Activated naive CD4-positive, alpha-beta T cell treated with anti-CD3 and anti-CD28 coated beads, Interleukin-2, amount 10 ng/mL, durations not matched to agents 7 days and 5 days (primary cell): ENCODE measurements at places on chromosomes 2 and 18.

- DNase-seq: no peak
Observed at GRCh38 chr2:175017618-175018414, 12.6 kb upstream of the CHN1 start.

- DNase-seq: no peak
Observed at GRCh38 chr2:130853391-130853790, 16.7 kb downstream of the ARHGEF4 start.

DNA sequence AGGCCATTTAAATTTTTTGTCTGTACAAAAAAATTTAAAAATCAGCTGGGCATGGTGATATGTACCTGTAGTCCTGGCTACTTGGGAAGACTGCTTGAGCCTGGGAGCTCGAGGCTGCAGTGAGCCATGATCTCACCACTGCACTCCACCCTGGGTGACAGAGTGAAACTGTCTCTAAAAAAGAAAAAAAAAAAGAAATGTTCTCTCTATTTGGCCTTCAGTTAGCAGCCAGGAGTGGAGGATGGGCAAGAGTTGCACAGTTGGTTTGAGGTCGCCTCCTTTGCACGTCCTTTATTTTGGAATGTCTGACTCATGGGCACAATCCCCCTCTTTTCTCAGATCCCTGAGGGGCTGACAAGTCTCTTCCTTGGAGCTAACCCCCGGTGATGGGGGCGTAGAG, 26.3 kb downstream of the ITM2C start:
- peak; percentile 8 for DNase-seq

DNA sequence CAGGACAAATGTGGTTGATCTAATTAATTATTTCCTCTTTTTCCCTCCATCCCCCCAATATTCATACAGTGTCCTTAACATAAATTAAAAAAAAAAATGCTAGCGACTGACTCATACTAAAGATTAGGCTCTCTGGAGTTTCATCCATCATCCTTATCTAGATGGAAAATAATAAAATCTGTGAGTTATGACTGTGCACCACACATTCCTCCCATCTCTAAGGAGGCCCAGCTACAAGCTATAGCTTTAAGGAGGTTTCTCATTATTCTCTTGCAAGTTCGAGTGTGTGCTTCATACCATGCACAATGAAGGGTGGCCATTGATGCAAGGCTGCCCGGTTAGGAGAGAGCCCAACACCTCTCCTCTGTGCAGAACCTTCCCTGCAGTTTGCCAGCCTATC, 77.3 kb downstream of the XDH start:
- DNase-seq: no peak

GRCh38 chr18:78507217-78507616, 472.4 kb upstream of the SALL3 start:
- DNase-seq: no peak

DNA sequence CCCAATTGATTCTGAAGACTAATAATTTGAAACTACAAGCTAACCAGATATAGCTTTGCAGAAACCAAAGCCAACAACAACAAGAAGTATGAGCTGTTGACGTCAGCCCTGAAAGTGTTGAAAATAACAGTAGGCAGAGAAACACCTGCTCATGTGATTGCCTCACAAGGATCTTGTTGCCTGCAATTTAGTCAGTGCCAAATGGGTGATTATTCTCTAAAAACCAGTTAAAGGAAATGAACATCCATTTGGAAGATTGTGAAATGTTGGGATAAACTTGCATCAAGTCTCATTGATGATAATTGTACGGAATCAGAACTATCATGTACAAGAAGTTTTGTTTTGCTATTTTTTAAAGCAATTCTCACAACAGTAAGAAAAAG, 2.8 kb downstream of the CYTIP start:
- peak; percentile 55 for DNase-seq

DNA sequence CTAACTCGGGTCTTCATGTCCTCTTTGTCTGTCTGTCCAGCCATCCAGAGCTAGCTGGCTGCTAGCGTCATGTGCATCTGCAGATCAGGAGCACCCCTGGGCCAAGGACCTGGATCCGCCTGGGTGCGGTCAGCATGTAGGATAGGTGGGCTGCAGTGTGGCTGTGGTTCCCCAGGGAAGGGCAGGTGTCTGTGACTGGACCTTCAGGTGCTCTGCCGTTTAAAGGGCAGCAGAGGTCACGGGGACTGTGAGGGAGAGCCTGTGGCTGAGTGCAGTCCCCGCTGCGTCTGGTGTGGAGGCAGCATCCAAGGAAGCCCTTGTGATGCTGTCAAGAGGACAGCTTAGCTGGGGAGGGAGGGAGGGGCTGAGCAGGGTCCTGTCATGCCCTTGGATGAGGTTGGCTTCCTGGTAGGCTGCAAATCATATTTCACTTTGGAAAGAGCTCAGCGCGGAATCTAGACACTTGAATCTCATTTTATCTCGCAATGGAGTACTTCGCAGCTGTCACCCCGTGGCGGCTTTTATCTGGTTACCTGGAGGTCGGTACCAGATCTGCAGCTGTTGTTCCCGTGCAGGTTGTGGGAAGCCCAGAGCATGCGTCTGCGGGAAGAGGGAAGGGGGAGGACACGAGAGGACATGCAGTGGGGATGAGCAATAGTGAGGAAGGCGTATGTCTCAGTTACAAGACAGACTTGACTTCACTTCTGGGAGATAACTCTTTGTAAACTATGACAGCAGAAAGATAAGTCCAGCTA, 5.9 kb upstream of the RALB start:
- DNase-seq: no peak

- DNase-seq: no peak
Observed at GRCh38 chr2:150532879-150533278, 45.4 kb upstream of the RND3 start.

DNA sequence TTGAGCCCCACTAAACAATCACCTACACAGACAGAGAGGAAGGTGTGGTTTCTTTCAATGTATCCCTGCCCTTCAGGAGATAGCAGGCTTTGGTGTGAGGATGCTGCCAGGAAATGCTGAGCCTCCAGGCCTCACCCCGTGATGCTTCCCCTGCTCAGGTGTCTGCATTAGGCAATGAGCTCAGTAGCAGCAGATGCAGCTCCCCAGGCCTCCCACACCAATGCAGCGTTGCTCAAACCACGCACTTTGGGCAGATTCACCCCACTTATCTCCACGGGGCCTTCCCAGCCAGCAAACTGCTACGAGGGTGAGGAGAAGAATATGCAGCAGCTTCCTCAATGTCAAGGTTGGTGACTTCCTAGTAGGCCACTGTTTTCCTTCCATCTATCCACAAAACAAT, 229.3 kb upstream of the PXDN start:
- no peak for DNase-seq

- no peak for DNase-seq
Observed at GRCh38 chr18:7002107-7002506, 115.5 kb downstream of the LAMA1 start.

DNA sequence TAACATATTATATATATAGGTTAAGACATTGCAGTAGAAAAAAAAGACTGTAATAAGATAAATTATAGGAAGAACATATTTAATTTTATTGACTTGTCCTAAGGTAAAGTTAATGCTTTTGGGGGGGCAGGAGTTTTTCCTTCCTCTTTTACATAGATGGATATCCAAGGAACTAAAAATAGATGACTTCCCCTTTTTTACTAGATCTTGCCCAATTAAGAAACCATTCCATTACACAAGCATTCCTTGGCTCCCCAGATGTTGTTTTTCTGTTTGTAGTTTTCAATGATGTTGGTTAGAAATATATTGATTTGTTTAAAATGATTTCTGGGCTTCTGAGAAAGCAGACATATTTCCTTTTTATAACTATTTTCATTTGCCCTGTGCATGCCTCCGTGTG, 22.4 kb upstream of the PMAIP1 start:
- DNase-seq: no peak

DNA sequence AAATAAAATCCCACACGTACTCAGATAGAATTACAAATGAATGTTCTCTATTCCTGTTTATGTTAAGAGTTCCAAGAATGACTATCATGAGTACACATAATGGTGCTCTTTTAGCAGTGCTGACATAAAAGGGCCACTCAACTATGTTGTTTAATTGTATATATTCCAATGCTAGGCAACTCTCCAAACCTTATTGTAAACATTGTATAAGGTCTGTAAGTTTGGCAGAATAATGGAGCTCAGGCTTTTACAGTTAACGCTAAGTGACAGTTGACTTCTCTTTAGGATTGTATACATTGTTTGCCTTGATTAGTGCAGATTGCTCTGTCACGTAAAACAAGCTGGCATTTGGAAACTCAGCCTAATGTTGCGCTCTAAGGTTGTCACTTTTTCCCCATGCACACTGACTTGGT, 20.8 kb downstream of the RBMS1 start:
- no peak for DNase-seq

GRCh38 chr2:143688248-143688647, 559.0 kb downstream of the ARHGAP15 start:
- DNase-seq: no peak

- no peak for DNase-seq
Observed at GRCh38 chr2:47833516-47833968, 50.6 kb downstream of the MSH6 start.

DNA sequence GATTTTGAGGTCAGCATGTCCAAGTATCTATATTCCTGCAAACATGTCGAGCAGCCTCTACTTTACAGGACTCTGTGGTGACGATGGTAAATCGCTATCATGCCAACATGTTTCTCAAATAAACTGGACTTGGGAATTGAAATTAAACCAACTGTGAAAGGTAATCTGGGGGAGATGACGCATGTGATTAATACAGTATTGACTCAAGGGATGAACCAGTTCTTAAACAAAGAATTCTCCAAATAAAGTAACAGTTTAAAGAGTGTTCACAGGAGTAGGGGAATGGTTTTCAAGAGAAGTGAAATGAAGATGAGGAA, 54.3 kb downstream of the THUMPD2 start:
- DNase-seq: no peak

DNA sequence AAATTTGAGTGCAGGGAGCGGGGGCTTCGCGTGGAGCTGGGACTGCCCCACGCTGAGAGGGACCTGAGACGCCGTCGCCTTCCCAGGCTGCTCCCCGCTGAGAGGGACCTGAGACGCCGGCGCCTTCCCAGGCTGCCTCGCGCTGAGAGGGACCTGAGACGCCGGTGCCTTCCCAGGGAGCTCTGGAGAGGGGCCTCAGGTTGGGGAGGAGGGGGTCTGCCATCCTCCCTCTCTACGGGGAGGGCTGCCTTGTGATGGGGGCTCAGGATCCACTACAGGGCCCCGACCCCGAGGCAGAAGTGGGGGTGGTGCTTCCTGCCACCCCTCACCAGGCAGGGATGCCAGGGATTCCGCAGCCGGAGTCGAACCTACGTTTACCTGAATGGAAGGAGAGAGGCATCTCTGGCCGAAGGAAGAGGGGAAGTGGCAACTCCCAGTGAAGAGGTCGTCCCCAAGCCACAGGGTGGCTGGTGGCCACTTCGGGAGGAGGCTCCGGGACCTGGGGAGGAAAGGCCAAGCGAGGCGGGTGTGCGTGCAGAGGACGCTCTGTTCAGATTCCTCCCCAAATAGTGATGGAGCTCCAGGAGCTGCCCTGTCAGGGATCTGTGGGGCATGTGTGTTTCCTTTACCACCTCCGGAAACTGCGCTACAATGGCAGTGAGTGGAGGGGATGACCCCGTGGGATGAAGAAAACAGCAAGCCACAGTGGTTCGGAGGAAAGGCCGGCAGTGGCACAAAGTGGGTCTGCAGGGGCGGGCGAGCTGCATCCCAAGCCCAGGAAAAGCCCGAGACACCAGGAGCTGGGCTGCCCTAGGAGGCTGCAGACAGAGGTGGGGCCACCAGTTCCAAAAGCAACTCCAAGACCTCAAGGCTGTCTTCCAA, 108.2 kb upstream of the CTDP1 start:
- DNase-seq: peak; percentile 2

- DNase-seq: no peak
Observed at GRCh38 chr2:162343492-162343823, 474 bp upstream of the GCA start.

DNA sequence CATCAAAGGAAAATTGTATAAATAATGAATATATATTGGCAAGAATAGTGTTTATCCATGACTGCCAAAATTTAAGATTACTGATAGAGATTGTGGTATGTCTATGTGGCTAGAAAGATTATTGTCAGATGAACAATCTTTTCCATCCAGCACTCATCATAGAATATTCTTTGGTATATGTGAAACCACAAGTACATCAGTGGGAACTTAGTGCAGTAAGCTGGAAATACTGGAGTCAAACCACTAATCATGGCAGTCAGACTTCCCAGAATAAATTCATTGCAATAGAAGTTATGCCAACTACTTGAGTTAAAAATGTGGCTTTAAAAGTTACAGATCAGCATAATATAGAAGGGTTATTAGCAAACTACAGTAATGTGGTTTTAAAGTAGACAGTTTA, 310.3 kb downstream of the GULP1 start:
- no peak for DNase-seq

DNA sequence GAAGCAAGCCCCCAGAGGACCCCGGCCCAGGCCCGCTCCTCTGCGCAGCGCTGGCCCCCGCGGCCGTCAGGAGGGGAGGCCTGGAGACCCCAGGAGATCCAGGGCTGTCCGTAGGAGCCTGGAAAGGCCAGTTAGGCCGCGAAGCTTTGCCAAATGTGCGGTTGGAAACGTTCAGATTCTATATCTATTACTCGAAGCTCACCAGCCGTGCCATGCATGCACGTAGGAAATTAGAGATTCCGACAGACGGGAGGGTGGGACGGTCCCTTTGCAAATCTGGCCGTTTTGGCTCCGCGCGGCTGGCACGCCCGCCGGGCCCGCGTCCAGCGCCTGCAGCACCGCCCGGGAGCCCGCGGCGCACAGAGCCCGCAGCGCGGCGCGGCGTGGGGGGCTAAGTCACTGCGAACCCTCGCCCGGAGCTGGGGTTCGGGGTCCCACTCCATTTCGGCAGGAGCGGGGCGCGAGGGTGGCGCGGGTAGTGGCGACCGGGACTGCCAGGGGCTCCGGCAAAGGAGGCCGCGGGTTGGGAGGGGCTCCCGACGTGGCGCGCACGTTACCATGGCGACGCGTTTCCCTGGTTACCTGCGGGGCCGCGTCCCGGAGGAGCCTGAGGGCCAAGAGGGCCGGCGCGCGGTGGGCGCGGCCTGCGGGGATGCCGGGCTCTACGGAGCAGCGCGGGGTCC, 488.6 kb upstream of the SMIM21 start:
- DNase-seq: no peak

DNA sequence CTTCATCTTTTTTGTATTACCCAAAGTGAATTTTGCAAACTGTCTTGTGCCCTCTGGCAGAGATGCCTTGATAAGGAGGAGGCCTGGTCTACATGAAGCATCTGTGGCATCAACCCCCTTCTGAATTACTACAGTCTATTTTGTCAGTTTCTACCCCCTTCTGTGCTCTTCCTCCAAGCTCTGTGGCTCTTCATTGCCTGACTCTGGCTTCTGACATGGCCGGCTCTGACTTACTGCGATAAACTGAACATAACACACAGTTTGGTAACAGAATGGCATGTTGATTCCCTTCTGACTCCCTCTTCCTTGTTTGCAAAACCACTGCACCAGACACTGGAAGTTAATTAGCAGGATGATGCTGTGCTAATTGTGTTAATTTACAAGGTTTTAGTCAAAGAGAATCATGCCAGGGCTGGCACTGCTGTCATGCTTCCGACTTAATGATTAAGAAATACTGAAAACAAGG, 122.5 kb downstream of the FIGN start:
- no peak for DNase-seq
